ENCODE measurements at places on chromosomes 6 and 20. TPM values are rescaled to one million over a fixed set of nuclear protein-coding genes. Genes with fewer than 3 reads are reported as not detected.

The PDSS2 gene
- 8.2 TPM for total RNA-seq

DNA sequence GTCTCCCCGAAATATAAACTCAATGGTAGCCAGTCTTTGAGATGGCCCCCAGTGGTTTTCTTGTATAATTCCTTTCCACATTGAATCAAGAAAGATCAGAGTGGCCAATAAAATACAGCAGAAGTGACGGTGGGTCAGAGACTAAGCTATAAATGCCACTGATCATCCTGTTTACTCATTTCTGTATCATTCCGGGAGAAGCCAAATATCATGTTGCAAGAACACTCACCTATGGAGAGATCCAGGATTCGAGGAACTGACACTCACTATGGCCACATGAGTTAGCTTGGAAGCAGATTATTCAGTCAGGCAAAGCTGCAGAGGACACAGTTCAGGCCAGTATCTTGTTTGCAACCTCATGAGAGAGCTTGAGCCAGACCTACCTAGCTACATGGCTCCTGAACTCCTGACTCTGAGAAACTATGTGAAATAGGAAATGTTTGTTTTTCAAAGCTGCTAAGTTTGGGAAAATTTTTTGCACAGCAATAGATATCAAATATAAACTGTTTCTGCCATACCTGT, 132.4 kb upstream of the ADGRF1 start:
- peaks cover 4% of the 10 kb centered on the region for H3K4me1 ChIP-seq
- H3K27ac ChIP-seq, result no peak overlapping the region
- H3K4me3 ChIP-seq, result no peak overlapping the region
- no peaks in the 10 kb centered on the region for H3K36me3 ChIP-seq
- H3K27me3 ChIP-seq, result no peaks in the 10 kb centered on the region

- no peaks in the 10 kb centered on the region for H3K36me3 ChIP-seq
- no peak overlapping the region for H3K27ac ChIP-seq
- H3K4me3 ChIP-seq, result peak overlapping the region; percentile 50
- H3K4me1 ChIP-seq, result peaks cover 43% of the 10 kb centered on the region
- no peak for DNase-seq
These were observed 323.6 kb downstream of the CD83 start for GRCh38 chr6:14440940-14441781.

The AP5S1 gene
- total RNA-seq, result 7.3 TPM

DNA sequence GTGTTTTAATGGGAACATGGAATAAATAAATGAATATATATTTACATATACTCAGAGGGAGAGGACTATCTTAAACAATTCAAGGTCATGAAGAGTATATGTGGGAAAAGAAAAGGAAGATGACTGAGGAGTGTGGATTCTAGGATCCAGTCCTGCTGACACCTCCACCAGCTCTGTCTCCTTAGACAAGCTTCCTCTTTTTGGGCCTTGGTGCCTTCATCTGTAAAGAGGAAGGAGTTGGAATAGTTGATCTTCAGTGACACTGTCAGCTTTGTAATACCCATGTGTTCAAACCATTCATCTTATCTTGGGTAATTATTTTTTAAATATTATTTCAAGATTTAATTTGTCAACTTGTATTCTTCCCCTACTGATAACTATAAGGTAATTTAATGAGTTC, 338.0 kb downstream of the ADGRB3 start:
- DNase-seq, result no peak
- no peaks in the 10 kb centered on the region for H3K4me1 ChIP-seq
- no peak overlapping the region for H3K27ac ChIP-seq
- no peaks in the 10 kb centered on the region for H3K27me3 ChIP-seq

The PACSIN1 gene
- 7.3 TPM for total RNA-seq

- H3K27ac ChIP-seq, result no peak overlapping the region
- H3K27me3 ChIP-seq, result no peaks in the 10 kb centered on the region
- no peak for DNase-seq
- no peaks in the 10 kb centered on the region for H3K4me1 ChIP-seq
- H3K36me3 ChIP-seq, result no peaks in the 10 kb centered on the region
- H3K4me3 ChIP-seq, result no peak overlapping the region
These were observed 119.6 kb upstream of the FOXO3 start for GRCh38 chr6:108441141-108441540.

- peaks cover 6% of the 10 kb centered on the region for H3K4me1 ChIP-seq
- H3K27ac ChIP-seq, result no peak overlapping the region
- no peaks in the 10 kb centered on the region for H3K36me3 ChIP-seq
- H3K27me3 ChIP-seq, result peaks cover 57% of the 10 kb centered on the region
These were observed 1.9 kb downstream of the KCNQ5 start for GRCh38 chr6:72623808-72624207.

DNA sequence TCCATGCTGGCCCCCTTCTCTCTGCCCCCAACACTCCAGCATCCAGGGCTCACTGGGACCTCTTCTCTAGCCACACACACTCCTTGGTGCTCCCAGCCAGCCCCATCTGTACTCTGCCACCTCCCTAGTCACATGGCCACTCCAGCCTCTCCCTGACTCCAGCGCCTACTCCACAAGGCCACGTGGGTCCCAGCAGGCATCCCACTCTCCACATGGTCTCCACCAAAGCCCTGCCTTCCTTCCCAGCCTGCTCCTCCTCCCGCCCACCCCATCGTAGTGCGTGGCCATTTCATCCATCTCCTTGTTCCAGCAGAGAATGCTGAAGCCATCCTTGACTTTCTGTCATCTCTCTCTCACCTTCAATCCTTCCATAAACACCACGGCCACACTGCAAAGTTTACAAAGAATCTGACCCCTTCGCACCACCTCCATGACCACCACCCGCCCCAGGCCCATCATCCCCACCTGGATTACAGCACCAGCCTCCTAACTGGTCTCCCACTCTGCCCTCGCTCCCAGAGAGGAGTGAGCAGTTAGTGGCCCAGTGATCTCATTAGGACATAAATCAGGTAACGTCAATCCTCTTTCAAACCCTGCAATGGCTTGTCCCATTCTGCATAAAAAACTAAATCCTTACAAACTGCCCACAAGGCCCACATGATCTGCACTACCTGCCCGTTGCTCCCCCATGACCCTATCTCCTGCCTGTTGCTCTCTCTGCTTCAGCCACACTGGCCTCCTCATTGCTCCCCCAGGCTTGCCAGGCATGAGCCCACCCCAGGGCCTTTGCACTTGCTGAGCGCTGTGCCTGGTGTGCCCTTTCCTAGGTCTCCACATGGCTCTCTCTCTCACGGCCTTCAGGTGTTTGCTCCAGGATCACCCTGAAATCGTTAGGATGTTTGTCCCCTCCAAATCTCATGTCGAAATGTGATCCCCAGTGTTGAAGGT, 96.2 kb downstream of the GRM4 start:
- peaks cover 14% of the 10 kb centered on the region for H3K4me1 ChIP-seq
- no peaks in the 10 kb centered on the region for H3K36me3 ChIP-seq
- peaks cover 17% of the 10 kb centered on the region for H3K27me3 ChIP-seq

DNA sequence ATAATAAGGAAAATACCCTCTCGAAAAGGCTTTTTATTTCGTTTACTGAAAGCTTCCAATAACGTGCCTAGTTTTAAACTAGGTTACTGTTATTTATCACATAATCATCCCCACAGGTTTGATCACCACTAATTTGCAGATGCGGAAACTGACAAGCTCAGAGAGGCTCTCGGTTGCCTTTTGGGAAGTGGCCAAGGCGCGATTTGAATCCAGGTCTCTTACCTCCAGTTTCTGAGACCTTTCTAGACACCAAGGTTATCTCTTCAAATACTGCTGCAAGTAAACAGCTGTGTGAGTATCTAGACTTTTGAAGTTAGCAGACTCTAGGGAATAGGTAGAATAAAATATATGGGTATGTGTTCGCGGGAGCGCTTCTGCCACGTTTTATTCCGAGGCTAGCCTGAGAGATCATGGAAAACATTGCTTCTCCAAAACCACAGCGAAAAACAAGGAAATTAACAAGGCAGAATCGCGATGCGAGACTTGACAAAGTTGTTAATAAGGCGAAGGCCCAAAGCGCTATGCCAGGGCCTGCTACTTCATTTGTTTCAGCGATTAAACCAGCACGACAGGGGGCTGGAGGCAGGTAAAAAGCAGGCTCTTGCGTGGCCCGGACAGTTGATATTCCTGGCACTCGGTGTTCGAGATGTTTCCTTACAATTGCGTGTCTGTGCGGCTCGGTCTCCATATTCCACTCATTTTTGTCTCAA, 1.8 kb upstream of the JARID2 start:
- H3K36me3 ChIP-seq, result no peaks in the 10 kb centered on the region
- peak; percentile 85 for DNase-seq
- H3K27me3 ChIP-seq, result no peaks in the 10 kb centered on the region
- H3K27ac ChIP-seq, result no peak overlapping the region

The SUMO4 gene
- 2.4 TPM for total RNA-seq

DNA sequence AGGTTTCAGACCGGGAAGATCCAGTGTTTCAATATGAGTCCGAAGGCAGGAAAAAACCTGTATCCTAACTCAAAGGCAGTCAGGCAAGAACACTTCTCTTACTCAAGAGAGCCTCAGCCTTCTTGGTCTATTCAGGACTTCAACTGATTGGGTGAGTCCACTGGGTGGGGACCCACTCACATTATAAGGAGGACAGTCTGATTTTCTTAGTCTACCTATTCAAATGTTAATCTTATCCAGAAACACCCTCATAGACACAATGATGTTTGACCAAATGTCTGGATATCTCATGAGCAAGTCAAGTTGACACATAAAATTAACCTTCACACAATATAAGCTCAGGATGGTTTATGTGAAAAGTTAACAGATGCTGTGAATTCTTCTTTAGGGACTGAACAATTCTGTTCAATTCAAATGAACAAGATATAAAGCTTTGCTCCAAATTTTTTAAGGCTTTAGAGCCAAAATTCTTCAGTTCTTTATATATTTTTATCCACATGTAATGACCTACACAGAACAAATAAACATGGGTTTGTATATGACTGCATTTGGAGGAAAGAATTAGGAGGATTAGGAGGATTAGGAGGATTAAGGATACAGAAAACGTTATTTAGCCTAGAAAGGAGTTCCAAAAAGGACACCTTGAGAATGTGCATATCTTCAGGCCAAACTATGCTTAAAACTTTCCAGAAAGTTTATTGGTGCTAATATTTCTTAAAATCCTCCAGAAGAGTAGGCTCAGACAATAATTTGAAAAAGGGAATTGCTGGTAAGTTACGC, 35.3 kb upstream of the LAMA2 start:
- peak overlapping the region; percentile 85 for H3K27ac ChIP-seq
- H3K4me1 ChIP-seq, result no peaks in the 10 kb centered on the region
- H3K27me3 ChIP-seq, result peaks cover 5% of the 10 kb centered on the region

The CTCFL gene
- 0.33 TPM for total RNA-seq

- no peaks in the 10 kb centered on the region for H3K4me1 ChIP-seq
- H3K4me3 ChIP-seq, result no peak overlapping the region
- no peaks in the 10 kb centered on the region for H3K27me3 ChIP-seq
These were observed 26.6 kb downstream of the HDGFL1 start for GRCh38 chr6:22596011-22596410.

GRCh38 chr20:46122516-46123481, 4.7 kb downstream of the CD40 start:
- H3K4me1 ChIP-seq, result no peaks in the 10 kb centered on the region
- no peak overlapping the region for H3K27ac ChIP-seq
- H3K36me3 ChIP-seq, result no peaks in the 10 kb centered on the region
- no peaks in the 10 kb centered on the region for H3K27me3 ChIP-seq
- peak; percentile 13 for DNase-seq

The MLN gene
- total RNA-seq, result not detected

DNA sequence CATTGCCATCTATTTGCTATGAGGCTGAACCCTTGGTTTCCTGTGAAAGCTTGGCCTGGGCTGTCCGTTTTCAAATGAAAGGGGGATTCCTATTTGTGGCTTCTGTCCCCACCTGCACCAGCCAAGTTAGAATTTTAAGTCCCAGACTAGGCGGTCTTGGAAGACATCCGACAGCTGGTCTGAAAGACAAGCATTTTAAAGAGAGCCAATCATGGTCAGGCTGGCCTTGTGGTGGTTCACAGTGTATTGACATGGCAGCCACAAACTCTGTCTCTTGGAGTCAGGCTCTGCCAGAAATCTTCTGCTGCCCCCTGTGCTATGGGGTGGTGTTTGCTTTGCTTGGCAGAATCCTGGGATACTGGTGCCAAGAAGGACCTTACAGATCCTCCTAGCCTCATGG, 319.2 kb upstream of the MOCS1 start:
- no peaks in the 10 kb centered on the region for H3K4me1 ChIP-seq
- peaks cover 9% of the 10 kb centered on the region for H3K27me3 ChIP-seq
- no peak for DNase-seq
- no peaks in the 10 kb centered on the region for H3K36me3 ChIP-seq
- no peak overlapping the region for H3K4me3 ChIP-seq
